ENCODE measurements at places on chromosomes 12 and 14. TPM values are rescaled to one million over a fixed set of nuclear protein-coding genes. Genes with fewer than 3 reads are reported as not detected.

DNA sequence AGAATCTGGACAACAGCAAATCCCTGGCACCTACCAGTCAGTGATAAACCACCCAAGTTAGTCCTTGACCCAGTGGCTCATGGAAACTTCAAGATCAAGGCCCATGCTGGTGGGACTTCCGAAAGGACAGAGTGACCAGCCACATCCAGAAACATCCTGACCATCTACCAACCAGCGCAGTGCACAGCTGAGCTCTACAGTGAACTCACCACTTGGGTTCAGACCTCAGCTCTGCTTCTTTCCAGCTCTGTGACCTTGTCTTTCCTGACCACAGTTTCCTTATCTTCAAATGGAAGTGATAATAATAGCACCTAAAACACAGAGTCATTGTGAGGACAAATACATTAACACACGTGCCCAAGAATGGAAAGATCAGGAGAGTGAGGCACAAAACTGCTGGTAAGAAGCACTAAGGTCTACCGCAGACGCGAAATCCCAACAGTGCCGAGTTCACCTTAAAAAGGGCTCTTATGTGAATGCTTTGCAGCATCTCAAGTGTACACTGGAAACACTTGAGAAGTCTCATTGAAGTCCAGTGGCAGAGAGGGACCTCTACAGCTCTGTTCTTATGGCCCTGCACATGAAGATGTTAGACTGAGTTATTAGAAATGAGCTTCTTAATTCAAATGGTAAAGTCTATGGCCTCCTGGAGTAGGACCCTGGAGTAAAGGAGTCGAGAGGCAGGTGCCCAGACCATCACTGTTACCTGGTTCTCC, 128.8 kb downstream of the CCDC60 start:
- DNase-seq: no peak

DNA sequence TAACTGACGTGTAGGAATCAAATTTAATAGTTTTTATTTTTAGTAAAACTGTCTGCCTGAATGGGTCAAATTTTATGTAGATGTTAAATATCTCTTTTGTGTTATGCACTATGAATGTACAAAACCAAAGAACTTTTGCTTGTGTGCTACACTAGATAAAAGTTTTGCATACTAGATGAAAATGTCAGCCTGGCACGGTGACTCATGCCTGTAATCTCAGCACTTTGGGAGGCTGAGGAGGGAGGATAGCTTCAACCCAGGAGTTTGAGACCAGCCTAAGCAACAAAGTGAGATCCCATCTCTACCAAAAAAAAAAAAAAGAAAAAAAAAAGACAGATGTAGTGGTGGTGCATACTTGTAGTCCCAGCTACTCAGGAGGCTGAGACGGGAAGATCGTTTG, 11.1 kb downstream of the AEBP2 start:
- DNase-seq: no peak

DNA sequence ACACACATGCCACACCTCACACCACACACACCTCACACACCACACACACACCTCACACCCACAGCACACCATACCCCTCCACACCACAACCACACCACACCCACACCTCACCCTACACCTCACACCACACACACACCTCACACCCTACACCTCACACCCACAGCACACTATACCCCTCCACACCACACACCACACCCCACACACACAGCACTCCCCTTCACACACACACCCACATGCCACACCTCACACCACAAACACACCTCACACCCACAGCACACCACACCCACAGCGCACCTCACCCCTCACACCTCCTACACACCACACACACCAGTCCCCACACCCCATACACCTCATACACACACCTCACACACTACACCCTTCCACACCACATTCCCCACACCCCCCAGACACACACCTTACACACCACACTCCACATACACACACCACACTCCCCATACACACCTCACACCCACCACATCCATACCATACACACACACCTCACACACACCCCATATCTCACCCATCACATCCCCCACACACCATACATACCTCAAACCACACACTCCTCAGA, 80.0 kb downstream of the ACTN1 start:
- no peak for DNase-seq

- DNase-seq: no peak
Observed at GRCh38 chr12:113929312-113929989, 36.7 kb downstream of the RBM19 start.

DNA sequence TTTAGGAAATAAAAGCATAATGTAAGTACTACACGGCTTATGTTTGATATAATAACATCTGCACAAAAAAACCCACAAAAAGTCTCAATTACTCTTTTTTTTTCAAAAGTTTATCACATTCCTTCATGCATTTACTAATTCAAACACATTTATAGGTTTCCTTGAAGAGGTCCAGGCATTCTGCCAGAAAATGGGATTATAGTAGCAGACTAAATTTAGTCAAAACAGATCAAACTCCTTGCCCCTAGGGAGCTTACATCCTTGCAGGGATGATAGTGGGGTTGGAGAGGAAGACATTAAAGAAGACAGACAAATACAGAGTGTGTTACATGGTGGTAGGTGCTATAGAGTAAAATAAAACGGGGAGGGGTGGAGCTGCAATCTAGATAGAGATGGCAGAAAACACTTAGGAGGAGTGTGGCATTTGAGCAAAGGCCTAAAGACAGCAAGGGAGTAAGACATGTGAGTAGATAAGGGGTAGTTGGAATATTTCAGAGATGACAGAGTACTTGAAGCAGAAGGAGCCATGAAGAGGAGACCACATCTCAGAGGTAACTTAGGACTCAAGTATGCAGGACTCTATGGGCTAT, 266.9 kb downstream of the PPFIA2 start:
- DNase-seq: no peak

- no peak for DNase-seq
Observed at GRCh38 chr12:3837049-3837448, 36.1 kb downstream of the PARP11 start.

DNA sequence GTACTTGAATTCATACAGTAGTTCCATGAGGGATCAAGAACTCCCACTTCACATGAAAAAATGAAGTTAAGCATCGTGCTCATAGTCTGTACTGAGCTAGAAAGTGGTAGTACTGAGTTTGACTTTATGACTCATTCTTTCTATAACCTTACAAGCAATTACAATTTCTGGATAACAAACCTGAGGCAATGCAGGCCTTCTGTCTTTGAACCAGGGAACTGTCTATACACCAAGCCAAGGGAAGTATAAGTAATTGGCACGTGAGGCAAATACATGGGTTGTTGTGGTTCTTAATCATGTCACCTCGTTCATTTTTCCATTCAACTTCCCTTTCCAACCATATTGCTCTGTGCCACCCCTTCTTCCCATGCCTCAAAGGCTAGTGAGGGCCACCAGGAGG, 16.8 kb downstream of the GNS start:
- DNase-seq: no peak

DNA sequence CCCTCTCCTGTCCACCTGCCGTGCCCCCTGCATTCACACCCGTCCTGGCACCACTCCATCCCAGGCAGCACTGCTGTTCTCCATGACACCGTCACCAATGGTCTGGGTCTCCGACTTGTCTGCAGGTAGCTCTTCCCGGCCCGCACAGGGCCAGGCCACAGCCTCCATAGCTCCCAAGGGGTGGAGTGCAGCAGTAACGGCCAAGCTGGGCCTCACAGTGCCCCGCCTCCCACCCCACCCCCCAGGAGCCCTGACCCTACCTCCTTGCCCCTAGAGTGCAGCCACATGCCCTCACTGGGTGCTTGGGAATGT, 12.9 kb downstream of the FBRSL1 start:
- DNase-seq: no peak

- peak; percentile 63 for DNase-seq
Observed at GRCh38 chr12:95700316-95700785, 90.2 kb downstream of the NTN4 start.

DNA sequence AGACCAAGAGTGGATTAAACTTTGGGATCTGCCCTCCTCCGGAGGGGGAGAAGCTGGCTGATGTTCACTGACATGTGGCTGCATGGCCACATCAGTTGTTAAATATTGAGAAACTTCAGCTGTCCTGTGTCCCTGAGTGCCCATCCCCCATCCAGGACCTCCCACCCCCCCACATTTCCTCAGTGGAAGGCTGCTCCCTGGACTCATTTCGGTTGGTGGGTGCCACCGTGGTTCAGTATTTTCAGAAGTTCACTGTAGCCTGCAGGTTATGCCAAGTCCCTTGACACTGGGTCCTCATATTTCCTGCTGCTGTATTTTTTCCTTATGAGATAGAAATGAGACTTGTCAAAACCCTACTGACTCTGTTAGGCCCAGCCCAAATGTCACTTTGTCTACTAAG, 302.4 kb downstream of the CACNA1C start:
- DNase-seq: no peak

GRCh38 chr14:34053666-34054065, 102.8 kb upstream of the EGLN3 start:
- peak; percentile 94 for DNase-seq

DNA sequence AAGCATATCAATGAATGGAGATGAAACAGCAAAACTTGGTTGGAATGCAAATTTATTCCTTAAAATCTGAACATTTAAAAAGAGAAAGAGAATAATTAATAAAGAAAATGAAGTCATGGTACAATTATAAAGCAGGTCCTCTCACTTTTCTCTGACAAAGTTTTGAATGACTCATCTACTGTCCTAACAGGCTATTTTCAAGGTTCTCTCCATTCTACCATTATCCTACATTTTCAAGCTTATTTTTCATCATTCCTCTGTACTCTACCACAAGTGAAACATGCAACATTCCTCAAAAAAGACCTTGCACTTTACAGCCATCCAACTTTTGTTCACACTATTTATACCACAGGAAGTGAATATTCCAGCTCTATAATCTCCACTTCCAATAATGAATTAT, 36.9 kb upstream of the AP4S1 start:
- no peak for DNase-seq

DNA sequence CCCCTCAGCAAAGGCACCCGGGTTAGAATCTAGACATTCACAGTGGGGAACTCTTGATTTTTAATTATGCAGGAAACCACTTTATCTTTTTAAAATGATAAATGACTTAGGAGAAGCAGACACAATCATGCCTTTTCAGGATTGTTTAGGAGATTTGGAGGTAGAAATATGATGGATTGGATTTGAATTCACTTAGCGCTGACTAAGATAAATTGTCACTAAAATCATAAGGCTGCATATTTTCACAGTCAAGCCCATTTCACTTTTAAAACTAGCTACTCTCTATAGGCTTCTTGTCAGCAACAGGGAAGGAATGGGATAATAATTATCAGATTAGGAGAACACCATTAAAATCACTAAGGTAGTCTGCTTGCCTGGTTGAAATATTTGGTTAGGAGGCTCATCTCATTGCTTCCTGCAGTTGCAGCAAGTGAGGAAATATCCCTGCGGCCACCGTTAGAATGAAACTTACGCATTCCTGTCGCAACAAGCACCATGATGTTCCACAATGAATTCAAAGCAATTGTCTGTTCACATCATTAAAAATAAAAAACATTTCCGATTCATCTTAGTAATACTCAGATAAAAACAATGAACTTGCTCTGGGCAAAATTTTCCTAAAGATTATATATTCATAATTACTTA, 31.9 kb downstream of the DACT1 start:
- no peak for DNase-seq

BATF gene
- polyA plus RNA-seq: not detected

NTS gene
- 2.2 TPM for polyA plus RNA-seq

TPPP2 gene
- polyA plus RNA-seq: 0.58 TPM

SLC25A47 gene
- polyA plus RNA-seq: not detected

DLK1 gene
- polyA plus RNA-seq: 1,941 TPM
